Renal pelvis (tissue), 12 donors: ENCODE measurements at places on chromosomes 13 and 19.
A peak's percentile ranks its signal among the peaks of the same experiment; 100 is the strongest.

DNA sequence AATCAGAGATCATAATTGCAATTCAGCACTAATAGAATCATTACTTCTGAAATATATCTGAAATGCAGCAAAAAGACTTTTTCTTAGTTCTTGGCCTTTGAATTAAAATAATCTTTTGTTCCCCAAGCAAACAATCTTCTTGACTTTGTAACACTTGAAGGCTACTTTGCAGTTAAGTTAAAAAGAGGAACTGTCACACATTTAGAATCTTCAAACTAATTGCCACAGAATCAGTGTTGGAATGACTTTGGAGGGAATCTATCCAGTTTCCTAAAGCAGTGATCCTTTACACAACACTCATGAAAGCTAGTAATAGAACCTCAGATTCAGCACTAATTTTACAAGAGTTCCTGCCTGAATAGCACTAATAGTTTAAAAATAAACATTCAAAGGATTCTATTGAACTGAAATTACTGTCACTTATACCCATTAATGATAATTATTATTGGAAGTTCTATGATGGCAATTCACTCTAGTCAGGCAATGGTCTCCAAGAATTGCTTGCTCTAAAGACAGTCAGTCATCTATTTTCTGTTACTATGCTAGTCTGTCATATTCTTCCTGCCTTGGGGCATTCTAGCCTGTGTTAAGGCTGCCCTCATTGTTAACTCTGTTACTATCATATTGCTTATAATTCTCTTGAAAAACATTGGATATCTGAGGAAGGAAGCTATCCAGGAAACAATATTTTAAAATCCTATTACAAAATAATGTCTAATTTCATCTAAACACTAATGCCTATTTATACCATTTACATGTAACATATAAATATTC lies 362.4 kb downstream of the DIAPH3 start:
- DNase-seq: no peak

- peak; percentile 7 for DNase-seq
Observed at GRCh38 chr13:100089465-100090032, 656 bp downstream of the PCCA start.

GRCh38 chr19:35751839-35752745 lies 3.7 kb downstream of the LIN37 start:
- no peak for DNase-seq

DNA sequence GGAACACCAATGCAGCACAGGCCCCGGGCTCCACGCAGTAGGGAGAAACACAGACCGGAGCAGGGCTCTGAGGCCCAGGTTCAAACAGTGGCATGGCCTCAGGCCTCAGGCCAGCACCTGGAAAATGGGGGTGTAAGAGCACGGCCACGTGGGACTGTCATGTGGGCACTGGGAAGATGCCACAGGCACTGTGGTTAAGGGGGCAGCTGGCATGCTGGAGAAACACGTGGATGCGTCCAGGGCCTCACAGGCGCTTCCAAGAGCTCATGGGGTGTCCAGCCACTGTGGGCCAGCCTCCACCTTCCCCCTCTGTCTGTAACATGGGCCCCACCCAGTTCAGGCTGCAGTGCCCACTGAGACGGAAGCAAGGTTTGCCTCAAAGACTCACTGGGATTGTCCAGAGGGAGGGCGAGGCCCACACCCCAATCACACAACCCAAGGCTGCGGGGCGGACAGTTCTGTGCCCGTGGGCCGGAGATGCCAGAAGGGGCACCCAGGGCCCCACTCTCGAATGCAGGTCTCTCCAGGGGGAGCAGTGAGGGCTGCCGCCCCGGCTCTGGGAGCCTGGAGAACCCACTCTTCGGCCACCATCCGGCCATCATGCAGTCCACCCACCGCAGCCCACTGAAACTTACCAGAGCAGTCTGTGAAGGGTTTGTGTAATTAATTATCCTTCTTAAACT lies 6.3 kb upstream of the MBD3 start:
- DNase-seq: no peak

GRCh38 chr13:37123337-37123736 lies 17.9 kb upstream of the CSNK1A1L start:
- no peak for DNase-seq

- DNase-seq: no peak
Observed at GRCh38 chr13:62747629-62748028, 1332.0 kb upstream of the PCDH20 start.

GRCh38 chr19:52034051-52034728 lies 6.0 kb upstream of the ZNF614 start:
- DNase-seq: no peak

DNA sequence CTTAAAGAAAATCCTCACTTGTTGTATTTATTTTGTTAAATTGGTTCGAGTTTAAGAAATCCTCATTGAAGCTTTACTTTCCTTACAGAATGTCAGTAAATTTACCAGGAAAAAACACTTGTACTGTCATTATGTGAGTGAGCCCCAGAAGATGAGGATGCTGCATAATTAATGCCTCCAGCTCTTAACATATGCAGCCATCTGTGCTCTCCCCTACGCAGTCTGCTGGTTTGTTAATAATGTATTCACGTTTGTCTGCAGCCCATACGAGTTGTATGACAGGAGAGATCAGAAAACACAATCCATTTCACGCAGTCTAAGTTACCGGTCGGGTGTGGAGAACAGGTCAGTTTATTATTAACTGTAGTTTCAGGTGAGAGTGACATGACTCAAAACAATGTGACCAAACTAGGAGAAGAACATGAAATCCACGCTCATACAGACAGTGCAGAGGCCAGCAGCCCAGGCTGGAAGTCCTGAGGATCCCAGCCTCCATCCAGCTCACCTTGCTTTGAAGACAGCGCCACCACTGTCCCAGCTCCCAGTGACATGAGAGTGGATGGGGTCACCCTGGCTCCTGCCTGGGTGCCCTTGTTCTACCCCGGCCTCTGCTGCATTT lies 19.8 kb upstream of the ATP11A start:
- no peak for DNase-seq

DNA sequence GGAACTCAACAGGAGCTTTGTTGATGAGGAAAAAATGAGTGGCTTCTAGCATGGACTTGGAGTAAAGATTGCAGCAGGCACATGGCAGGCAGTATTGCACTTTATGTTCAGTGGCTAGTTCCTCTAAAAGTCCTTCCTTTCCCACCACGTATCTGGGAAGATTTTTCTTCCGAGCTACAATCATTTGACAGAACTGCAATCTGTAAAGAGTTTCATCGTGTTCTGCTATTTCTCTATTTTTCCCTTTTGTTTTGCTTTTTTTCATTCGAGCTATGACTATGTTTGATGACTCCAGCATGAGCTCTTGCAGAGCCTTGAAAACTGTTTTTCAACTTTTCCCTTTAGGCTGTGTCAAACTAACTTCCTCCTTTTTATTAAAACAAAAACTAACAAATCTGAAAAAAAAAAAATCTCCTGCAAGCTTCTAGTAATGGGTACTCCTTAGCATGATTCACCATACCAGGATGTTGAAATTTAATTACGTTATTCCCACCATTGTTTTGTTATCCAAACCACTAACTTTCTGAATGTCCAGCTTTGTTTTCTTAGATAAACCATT lies 12.3 kb downstream of the CLDN10 start:
- no peak for DNase-seq

GRCh38 chr13:33165787-33166186 lies 119.8 kb downstream of the STARD13 start:
- DNase-seq: no peak

- DNase-seq: no peak
Observed at GRCh38 chr13:47277774-47278173, 380.9 kb upstream of the HTR2A start.

DNA sequence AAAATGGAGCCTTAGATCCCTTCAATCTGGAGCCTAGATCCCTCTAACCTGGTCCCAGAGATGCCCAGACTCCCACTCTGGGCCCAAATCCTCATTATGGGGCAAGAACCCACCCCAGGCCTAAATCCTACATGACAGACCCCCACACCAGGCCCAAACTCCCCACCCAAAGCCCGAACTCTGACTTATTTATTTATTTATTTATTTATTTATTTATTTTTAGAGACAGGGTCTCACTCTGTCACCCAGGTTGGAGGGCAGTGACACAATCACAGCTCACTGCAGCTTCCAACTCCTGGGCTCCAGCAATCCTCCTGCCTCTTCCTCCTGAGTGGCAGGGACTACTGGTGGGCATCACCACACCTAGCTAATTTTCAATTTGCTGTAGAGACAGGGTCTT lies 12.0 kb downstream of the FBN3 start:
- no peak for DNase-seq

- no peak for DNase-seq
Observed at GRCh38 chr13:67119481-67119894, 110.6 kb downstream of the PCDH9 start.

DNA sequence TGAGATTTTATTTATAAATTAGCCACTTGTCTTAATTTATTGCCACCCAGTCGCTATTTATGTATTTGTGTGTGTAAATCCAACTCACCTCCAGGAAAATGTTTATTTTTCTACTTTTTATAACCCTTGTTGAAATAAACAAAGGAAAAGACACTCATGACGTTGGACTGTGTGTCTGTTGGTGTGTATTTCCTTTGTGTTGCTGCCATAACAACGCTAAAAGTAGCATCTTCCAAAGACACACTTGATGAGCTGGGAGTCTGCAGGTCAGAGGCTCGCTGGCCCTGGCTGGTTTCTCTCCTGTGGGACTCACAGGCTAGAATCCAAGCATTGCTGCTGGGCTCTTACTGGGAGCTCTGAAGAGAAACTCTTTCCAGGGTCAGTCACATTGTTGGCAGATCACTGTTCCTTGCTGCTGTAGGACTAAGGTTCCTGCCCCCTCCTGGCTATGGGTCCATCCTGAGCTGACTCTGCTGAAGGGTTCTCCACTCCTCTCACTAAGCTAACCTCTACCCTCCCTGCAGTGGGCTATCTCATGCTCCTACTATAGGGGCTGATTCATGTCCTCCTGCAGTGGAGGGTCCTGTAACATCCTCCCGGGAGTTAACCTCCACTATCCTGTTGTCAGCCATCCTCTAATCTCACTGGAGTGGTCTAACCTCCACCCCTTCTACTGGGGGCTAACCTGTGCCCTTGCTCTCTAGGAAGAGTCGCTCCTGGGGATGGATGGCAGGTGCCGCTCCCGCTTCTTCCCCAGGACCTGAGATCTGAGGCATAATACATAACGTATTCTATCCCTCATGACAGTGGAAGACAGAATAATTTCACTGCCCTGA lies 2.1 kb downstream of the IFNL2 start:
- no peak for DNase-seq

GRCh38 chr13:22091222-22091970 lies 420.5 kb downstream of the FGF9 start:
- DNase-seq: no peak

DNA sequence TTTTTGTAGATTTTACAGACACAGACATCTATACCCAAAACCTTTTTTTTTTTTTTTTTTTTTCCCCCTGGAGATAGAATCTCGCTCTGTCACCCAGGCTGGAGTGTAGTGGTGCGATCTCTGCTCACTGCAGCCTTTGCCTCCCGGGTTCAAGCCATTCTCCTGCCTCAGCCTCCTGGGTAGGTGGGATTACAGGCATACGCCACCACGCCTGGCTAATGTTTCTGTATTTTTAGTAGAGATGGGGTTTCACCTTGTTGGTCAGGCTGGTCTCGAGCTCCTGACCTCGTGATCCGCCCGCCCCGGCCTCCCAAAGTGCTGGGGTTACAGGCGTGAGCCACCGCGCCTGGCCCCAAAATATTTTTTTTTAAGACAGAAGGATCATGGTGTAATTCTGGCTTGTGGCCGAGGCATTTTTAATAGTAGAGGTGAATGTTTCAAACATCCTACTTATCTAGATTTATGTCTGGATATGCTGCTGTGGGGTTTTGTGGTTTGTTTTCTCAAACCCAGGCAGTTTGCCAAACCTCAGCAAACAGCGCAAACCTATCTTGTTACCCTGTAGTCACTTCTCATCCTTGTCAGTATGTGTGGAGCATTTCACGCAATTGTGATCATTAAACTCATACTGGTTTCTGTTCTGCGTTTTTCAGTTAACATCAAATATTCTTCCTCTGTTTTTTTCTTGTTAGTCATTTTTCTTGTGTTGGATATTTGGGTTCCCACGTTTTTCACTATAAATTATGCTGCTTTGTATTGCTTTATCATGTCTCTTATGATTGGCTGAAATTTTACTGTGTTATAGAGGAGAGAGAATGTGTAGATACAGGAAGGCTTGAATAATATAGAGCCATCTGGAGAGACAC lies 36.2 kb upstream of the GARRE1 start:
- DNase-seq: peak; percentile 57

- DNase-seq: no peak
Observed at GRCh38 chr19:10712045-10712444, 5.8 kb upstream of the DNM2 start.

DNA sequence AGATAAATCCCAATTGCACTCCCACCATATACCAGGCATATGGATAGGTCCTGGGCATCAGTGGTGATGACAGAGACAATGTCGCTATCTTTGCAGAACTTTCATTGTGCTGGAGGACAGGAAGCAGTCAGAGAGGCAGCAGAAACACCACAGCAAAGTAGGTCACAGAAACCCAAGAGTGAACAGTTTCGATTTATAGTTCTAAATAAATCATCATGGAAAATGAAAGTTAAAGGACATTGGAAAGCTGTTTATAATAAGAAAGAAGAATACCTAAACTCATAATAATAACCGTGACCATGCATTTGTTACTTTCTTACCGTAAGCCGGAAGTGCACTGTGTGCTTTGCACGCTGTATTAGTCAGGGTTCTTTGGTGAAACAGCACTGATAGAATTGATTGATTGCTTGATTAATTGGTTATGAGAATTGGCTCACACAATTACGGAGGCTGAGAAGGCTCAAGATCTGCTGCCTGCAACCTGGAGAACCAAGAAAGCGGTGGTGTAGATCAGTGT lies 38.9 kb downstream of the ALOX5AP start:
- DNase-seq: no peak

GRCh38 chr19:3970313-3970807 lies 539 bp downstream of the DAPK3 start:
- DNase-seq: no peak

DNA sequence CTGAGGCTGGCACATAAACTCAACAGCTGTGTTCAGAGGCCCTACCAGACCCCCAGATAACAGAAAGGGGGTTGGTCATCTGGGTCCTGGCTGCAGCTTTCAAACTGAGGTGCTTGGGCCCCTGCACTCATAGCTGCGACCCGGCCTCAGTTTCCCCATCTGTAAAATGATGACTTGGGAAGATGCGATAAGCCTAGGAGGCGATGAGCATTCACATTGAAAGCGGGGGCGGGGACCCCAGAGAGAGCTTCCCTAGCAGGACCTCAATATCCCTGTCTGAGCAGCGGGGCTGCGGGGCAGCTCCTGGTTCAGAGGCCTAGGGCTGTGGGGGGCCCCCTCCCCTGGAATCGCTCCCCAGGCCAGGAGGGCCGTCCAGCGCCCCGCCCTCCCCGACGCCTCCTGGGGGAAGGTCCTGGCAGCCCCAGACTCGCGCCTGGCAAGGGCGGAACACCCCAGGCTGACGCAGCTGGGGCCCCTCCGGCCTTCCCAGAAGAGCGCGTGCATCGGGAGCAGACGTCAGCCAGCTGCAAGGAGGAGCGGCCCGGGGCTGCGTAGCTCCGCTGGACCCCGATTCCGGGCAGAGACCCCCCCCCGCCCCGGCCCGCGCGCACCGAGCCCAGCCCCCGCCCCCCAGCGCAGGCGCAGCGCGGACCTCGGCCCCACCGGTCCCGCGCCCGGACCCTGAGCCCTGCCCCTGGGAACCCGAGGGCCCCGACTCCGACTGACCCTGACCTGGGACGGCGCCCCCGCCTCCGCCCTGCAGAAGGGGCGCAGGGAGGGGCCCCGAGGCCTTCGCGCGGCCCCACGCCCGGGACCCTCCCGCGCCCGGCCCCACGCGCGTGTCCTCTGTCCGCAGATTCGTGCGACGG lies 3.5 kb downstream of the FSTL3 start:
- peak; percentile 66 for DNase-seq
